ENCODE measurements at places on chromosomes 4 and X. TPM values are rescaled to one million over a fixed set of nuclear protein-coding genes. Genes with fewer than 3 reads are reported as not detected.
A peak's percentile ranks its signal among the peaks of the same experiment; 100 is the strongest.

DNA sequence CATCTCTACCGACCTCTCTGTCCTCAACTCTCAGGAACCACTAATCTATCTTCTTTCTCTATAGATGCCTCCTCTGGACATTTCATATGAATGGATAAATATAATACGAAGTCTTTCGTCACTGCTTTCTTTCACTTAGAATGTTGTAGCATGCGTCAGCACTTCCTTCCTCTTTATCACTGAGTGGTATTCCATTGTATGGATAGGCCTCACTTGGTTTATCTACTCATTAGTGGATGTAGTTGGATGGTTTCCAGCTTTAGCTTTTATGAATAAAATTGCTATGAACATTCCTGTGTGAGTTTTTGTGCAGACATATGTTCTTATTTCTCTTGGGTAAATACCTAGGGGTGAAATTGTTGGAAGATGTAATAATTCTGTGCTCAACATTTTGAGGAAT, 528.2 kb upstream of the FAT1 start:
- no peak for DNase-seq
- no peaks in the 10 kb centered on the region for H3K27me3 ChIP-seq
- no peaks in the 10 kb centered on the region for H3K4me1 ChIP-seq
- H3K36me3 ChIP-seq = no peaks in the 10 kb centered on the region

DNA sequence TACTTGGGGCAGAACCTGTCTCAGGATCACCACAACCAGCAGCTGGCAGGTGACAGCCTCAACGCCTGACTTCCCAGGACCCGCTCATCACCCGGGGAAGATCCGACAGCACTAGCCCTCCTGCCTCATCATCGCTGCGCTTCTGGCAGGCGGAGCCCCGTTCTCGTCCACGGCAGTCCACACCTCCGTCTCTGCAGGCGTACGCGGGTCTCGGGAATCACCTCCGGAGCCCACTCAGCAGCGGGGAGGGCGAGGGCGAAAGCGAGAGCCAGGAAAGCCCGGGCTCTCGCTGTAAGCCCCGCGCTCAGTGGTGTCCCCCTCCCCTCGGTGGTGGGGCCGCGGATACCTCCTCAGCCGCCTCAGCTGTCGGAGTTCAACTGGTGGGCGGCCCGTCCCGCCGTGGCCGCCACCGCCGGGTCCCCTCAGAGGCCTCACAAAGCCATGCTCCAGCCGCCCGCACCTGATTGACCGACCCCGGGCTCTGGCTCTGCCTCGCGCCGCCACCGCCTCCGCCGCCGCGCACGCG, 518 bp upstream of the CNKSR2 start:
- peaks cover 49% of the 10 kb centered on the region for H3K27me3 ChIP-seq
- H3K4me3 ChIP-seq = no peak overlapping the region
- H3K36me3 ChIP-seq = no peaks in the 10 kb centered on the region

The PCDH7 gene
- total RNA-seq = 3.6 TPM

The JCHAIN gene
- not detected for total RNA-seq

GRCh38 chr4:111400741-111401140, 744.5 kb upstream of the FAM241A start:
- no peak overlapping the region for H3K4me3 ChIP-seq
- no peaks in the 10 kb centered on the region for H3K36me3 ChIP-seq
- no peak overlapping the region for H3K27ac ChIP-seq
- peaks cover 8% of the 10 kb centered on the region for H3K4me1 ChIP-seq
- DNase-seq = peak; percentile 58

DNA sequence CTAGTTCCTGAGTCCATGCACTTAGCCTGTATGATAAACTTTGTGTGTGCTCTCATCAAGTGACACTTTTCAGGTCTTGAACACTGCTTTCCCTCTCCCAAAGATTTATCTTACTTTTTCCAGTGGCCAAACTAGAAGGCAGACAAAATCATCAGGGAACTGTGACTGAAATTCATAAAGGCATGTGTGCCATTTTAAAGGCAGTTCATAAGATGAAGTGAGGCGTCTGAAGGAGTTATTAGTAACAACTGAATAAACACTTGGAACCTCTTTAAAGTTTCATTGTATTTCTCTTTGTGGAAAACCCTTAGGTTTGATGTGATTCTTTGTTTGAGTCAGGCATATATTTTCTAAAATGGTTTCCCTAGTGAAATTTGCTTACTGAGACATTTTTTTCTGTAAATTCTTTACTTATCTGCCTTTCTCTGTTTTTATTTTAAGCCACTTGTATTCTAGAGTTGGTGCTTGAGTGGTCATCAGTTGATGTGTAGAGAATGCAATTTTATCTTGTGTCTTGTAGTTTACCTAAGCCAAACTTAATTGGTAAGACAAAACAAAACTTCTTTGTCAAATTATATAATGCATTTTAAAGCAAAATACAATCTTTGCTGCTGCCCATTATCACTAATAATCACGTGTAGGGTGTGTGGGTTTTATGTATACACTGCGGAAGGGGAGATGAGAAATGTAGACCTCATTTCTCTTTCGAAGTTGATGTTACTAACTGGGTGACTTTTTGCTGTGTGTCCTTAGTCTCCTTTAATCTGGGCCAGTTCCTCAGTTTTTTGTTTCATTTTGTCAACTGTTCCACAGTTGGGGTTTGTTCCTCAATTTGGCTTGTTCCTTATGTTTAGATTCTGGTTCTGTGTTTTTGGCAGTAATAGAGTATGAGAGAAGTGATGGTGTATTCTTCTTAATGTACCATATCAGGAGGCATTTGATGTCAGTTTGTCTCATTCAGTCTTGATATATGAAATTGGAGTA, 56.8 kb downstream of the RBPJ start:
- DNase-seq = no peak
- no peak overlapping the region for H3K4me3 ChIP-seq
- H3K4me1 ChIP-seq = peaks cover 2% of the 10 kb centered on the region

DNA sequence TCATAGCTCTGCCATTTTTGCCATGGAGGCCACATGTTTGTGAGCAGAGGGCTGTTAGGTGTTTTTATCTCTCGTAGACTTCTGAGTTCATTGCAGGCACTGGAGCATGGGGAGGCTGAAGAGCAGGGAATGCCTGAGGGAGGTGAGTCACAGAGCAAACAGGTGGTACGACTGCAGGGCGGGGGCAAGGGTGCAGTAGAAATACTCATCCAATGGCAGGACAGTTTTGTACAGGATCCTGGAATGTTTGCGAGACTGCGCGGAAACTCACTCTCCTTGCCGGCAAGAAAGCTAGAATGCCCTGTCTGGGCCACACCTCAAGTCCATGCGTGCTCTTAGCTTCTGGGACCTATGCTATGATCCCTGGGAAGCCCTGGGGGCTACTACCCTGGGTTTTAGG, 20.0 kb upstream of the VCX2 start:
- H3K36me3 ChIP-seq = no peaks in the 10 kb centered on the region
- no peaks in the 10 kb centered on the region for H3K27me3 ChIP-seq
- DNase-seq = peak; percentile 46
- H3K4me1 ChIP-seq = no peaks in the 10 kb centered on the region
- H3K27ac ChIP-seq = no peak overlapping the region

- DNase-seq = no peak
- H3K27ac ChIP-seq = no peak overlapping the region
These were observed 22.8 kb upstream of the PPP2R2C start for GRCh38 chr4:6495296-6495590.

The CPEB2 gene
- 13.8 TPM for total RNA-seq

GRCh38 chrX:54043541-54044125, 640 bp downstream of the PHF8 start:
- DNase-seq = peak; percentile 43
- H3K4me1 ChIP-seq = peaks cover 11% of the 10 kb centered on the region
- peaks cover 35% of the 10 kb centered on the region for H3K36me3 ChIP-seq

The ADGRG2 gene
- 6.4 TPM for total RNA-seq

- H3K27ac ChIP-seq = no peak overlapping the region
- H3K4me3 ChIP-seq = no peak overlapping the region
- no peaks in the 10 kb centered on the region for H3K27me3 ChIP-seq
- H3K4me1 ChIP-seq = no peaks in the 10 kb centered on the region
- DNase-seq = no peak
These were observed 25.9 kb downstream of the ENPEP start for GRCh38 chr4:110501826-110502225.
